NCI-H2107 (cell line): ENCODE measurements at places on chromosomes 2 and 18.

GRCh38 chr2:69046221-69046662, 33.3 kb downstream of the ANTXR1 start:
- no peak for DNase-seq

GRCh38 chr2:232846055-232846454, 24.0 kb upstream of the SNORC start:
- no peak for DNase-seq

GRCh38 chr2:3827673-3828575, 124.5 kb downstream of the DCDC2C start:
- no peak for DNase-seq

DNA sequence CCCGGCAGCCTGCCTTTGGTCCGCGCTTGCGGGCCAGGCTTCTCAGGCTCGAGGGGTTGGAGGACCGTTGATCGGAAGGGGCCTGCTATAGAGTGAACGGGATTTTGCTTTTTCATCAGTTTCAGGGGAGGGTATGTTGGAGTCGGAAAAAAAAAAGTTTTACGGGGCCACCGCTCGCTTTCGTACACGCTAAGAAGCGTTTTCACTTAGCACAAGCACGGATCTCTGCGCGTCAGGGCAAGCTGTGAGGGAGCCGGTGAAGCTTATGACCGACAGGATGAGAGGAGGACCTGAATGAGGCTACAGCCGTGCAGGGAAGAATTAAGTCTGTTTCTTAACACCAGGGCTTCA, 443 bp downstream of the CPSF3 start:
- no peak for DNase-seq

DNA sequence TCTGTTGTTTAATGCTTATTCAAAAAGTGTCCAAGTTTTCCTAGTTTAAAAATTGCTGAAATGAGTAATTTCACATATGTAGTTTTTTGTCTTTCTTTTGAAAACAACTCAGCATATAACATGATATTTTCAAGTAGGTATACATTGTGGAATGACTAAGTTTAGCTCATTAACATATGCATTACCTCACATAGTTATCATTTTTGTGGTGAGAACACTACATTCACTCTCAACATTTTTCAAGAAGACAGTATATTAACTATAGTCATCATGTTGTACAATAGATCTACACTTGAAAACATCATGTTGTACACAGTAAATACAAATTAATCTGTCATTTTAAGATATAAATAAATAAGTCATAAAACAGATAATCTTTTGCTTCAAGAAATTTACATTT, 340.0 kb downstream of the CCDC85A start:
- DNase-seq, result no peak

DNA sequence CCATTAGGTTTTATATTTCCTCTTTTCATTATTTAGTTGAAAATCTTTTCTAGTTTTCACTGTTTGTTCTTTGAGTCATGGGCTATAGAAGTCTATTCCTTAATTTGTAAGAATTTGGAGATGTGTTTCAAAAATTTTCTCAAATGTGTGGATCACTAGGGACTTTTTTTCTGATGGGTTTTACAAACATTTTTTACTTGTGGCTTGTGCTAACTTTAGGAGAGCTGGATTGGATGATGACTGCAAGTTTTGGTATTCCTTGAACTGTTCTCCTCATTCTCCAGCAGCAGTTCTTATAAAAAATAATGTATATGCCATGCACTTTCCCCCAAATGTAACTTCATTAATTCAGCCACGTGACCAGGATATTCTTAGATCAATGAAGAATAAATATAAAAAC, 94.7 kb upstream of the CWC22 start:
- DNase-seq, result no peak

- DNase-seq, result no peak
Measured at GRCh38 chr18:48037481-48038271, 107.2 kb upstream of the SMAD2 start.

DNA sequence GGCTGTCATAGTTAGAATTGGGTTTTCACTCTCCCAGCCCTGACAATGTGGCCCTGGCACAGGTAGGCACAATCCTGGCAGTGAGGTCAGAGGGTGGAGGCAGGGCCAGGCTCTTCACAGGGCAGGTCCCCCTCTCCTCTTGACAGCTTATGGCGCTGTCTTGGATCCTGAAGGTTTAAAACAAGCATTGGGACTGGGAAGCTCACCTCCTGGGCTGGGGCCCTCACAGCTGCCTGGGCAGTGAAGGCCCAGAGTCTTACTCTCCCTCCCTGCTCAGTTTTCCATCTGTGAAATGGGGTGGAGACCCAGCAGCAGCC, 23.3 kb downstream of the LBH start:
- DNase-seq, result no peak

DNA sequence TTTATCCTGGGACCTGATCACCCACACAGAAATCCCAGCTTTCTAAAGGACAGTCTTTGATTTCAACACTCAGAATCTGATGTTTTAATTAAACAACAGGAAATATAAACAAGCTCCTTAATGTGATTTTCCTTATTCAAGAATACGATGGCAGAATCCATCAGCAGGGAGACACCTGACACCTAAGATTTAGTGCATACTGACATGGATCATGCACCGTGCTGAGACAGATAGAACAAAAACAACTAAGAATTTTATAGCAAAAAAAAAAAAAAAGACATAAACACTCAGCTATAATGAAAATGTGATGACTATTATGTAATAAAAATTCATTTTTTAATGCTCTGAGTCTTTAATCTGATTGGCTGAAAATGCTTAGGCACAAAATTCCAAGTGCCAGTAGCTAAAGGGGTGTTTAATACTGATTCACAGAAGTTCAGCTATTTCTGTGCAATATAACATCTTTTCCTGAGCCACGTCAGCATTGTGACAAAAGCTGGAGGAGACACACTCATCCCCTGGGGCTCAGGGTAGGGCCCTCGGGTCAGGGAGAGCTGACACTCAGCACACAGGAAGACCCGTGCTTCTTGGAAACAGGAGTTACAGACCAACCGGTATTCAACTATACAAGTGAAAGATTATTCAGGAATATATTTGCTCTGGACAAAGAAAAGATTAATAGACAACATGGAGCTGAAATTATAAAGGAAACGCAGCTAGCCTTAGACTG, 247.4 kb downstream of the FBXO15 start:
- no peak for DNase-seq

GRCh38 chr2:240999873-241000541, 1.6 kb downstream of the SNED1 start:
- DNase-seq, result no peak

DNA sequence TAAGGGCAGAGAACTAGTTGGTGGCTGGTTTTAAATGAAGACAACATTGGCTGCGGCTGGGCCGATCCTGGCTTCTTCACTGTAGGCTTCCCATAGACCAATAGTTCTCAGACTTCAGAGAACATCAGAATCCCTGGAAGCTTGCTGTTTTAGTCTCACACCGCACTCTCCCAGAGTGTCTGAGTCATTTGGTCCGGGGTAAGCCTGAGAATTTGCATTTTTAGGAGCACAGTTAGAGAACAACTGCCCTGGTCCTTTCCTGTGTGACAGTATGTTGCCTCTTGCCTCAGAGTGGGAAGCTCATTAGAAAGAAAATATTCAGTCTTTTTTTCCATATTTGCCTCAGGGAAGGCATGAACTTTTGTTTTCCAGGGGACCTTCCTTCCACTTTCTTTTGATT, 137.1 kb upstream of the GAREM1 start:
- no peak for DNase-seq

- DNase-seq, result no peak
Measured at GRCh38 chr2:221588306-221588985, 16.3 kb upstream of the EPHA4 start.
